ENCODE measurements at places on chromosomes 13 and 19.

DNA sequence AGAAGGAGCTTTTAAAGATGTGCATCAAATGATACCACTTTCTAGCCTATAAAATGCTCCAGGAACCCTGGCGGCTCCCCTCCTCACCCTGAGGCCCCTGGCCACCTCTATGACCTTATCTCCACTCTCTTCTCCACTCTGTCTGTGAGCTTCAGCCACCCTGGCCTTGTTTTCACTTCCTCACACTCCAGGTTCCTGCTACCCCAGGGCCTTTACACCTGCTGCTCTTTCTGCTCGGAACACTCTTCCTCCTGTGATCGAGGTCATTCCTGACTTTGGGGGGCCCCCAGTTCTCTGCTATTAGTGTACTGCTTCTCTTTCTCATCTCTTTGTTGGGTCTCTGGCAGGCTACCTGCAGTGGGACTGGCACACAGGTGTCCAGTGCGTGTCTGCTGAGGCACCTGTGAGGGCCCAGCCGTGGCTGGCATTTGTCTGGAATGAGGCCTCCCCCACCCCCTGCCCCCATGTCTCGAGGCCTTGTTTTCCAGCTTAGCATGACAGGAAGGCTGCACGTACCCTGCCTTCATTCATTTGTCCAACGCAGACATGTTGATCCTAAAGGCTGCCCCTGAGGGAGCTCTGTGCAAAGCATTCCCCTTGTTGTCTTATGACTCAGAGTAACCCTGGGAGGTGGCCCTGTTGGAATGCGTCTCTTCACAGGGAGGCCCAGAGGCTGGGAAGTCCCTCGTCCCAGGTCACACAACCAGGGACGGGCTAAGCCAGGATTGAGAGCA, 2.3 kb downstream of the DDA1 start:
- no peak for DNase-seq

- no peak for DNase-seq
These were observed 1.3 kb downstream of the ZFP14 start for GRCh38 chr19:36377541-36378178.

DNA sequence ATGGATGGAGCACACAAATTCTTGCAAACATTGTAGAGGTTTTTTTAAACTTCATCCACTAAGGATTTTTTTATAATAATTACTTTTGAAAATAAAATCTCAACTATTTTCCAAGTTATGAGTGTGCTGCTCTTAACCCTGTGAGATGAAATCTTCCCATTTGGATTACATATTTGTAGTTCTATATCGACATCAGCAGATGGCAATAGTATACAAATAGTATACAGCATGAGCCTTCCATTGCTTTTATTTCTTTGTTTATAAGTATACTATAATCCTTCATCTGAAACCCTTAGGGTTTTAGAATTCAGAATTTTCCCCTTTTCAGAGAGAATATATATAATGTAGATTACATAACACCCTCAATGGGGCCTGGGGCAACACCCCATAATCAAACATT, 70.5 kb downstream of the GJA3 start:
- DNase-seq, result no peak

GRCh38 chr19:49579193-49579592, 1.2 kb downstream of the NOSIP start:
- DNase-seq, result no peak

- peak; percentile 29 for DNase-seq
These were observed 13.8 kb upstream of the ASF1B start for GRCh38 chr19:14150041-14150769.

DNA sequence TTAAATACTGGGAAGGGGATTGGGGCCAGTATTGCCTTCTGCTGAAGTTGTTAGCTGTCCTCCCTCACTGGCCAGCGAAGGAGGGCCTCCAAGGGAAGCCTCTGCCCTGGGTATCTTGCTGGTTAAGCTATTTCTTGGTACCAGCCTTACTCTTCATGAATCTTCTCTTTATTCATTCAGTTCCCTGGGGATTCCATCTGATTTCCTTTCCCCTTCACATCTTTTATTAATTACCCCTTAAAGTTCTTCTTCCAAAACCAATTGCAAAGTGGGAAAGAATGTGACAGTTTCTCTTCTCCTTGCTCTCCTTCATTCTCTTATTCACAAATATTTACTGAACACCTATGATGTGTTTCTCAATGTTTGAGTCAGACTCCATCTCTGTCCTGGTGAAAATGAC, 36.7 kb upstream of the STK24 start:
- DNase-seq, result no peak

- no peak for DNase-seq
These were observed 874.9 kb upstream of the PCDH20 start for GRCh38 chr13:62290542-62290941.

DNA sequence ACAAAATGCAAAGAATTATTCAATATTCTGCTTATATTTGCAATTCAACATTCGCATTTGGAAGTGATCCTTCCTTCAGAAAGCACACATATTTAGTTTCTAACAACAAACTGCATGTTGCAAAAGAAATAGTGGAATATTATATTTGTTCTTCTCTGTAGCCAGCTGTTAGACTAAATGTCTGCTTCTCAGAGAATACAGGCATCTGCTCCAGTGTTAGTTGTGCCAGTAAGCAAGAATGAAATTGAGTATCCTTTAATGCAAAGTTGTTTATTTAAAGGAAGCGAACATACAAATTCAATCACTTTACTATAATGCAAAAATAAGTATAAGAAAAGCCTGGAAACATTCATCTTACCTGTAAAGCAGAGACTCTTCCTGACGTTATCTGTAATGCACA, 663 bp downstream of the SLITRK6 start:
- no peak for DNase-seq

- DNase-seq, result peak; percentile 67
These were observed 7.1 kb upstream of the ERVV-2 start for GRCh38 chr19:53037101-53038097.

- no peak for DNase-seq
These were observed 257.4 kb downstream of the TDRD3 start for GRCh38 chr13:60654415-60654814.

DNA sequence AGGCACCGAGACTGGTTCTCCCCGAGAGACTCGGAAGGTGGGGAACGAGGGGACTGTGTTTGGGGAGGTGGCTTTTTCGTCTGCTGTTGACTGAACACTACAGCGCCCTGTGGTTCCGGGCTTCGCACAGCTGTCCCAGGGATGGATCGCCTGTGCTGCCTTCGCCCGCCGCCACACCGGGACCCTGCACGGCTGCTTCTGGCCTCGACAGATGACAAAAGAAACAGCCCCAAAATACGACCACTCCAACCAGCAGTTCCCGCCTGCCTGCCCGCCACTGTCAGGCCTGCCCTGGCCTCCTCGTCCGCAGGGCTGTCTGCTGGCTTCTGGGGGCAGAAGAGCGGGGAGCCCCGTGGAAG, 13.3 kb upstream of the GNA15 start:
- no peak for DNase-seq

- DNase-seq, result no peak
These were observed 21.4 kb downstream of the DNAJC15 start for GRCh38 chr13:43044720-43045301.

GRCh38 chr13:36072152-36072935, 58.8 kb downstream of the DCLK1 start:
- DNase-seq, result no peak

DNA sequence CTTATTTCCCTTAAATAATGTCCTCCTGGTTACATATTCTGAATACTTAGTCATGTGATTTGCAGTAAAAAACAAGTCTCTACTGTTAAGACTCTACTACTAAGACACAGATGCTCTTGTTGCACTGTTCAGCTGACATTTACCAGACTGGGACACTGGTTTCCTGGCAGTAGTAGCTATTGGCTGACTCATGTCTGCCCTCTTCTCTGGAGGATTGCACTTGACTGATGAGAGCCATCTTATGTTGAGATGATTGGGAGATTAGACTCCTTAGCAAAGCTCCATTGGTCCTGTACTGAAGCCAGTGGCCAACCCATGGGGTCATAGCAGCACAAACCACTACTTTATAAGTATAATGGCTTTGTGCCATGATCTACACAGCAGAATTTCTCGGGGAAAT, 1672.6 kb upstream of the PCDH20 start:
- DNase-seq, result no peak

DNA sequence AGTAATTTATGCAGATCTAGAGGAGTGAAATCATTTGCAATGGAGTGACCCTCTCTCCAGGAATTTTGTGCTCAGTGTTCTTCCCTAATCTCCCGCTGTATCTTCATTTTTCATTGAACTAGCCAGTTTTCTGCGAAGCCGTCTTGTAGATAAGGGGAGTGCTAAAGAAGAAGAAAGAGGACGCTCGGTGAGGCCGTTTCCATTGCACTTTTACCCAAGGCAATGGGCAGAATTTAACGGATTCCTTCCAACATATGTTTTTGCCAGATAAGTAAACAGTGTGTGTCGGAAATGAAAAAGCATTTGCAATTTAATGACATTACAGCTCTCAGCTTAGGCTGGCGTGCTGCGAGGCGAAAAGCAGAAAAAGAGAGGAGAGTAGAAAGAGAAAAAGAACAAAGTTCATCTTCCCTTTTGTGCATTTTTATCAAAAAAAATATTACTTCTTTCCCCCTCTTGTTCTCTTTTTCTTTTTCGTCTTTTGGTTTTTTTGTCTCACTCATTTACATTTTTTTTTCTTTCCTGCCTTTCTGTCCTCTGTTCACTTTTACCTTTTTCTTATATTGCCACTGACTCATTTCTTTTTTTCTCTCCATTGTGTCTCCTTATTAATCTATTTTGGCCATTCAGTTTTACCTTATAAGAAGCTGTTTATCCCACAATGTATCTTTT, 49.9 kb downstream of the SOX21 start:
- DNase-seq, result no peak

DNA sequence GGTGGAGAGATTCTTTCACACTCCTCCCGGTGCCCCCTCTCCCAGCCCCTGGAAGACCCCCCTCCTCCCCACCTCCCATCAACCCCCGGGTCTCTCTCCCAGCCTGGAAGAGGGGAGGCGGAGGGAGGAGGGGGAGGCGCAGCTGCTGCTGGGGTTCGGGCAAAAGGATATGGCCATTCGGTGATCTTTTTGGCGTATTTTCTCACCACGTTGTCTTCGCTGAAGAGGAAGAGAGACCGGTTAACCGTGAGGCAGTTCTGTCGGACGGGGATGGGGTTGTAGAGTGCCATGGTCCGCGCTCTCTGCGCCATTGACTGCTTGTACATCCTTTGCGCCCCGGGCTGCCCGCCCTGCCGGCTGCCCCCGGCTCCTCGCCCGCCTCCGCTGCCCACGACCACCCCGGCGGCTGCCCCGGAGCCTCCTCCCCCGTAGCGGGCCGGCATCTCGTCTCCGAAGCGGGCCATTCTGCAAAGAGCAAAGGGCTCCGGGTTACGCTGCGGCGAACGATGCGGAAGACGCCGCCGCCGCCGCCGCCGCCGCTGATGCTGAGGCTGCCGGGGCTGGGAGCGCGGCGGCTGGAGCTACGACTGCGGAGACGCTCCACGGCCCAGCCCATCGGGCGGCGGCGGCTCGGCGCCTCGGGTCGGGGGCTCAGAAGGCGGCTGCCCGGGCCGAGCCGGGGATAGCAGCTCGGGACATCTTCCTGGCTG, 363 bp downstream of the CACNA1A start:
- DNase-seq, result no peak

GRCh38 chr13:51330791-51331190, 8.7 kb upstream of the SERPINE3 start:
- no peak for DNase-seq

DNA sequence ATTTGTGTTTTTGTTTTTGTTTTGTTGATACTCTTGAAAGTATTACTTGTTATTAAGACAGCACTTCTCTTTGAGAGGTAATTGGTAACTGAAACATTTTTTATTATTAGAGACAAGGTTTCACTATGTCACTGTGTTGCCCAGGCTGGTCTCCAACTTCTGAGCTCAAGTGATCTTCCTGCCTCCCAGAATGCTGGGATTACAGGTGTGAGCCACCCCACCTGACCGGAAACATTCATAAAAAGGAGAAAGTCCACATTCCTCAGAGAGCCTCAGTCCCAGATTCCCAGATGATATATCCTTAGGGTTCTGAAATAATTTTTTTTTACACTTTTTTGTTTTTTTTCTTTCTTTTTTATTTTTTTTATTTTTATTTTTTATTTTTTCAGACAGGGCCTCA, 2.7 kb downstream of the CARM1 start:
- DNase-seq, result no peak

DNA sequence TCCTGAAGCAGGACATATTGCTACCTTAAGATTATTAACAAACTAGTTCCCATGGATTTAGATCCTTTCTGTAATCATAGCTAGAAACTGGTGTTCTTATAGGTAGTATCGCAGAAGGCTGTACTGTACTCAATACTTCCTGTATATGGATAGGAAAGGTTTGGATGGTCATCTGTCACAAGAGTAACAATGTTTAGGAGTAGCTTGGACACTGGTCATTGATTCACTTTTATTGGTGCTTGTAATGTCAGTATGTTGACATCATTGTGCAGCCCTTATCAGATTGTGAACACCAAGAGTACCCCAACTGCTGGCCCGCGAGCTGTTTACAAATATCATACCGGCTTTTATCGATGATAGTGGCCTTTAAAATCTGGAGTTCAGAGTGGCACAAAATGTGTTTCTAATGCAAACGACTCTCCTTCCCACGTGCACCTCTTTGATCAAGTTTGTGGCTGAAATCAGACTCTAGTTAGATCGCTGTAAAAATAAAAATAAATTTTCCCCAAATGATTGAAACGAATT, 605 bp upstream of the CDK8 start:
- no peak for DNase-seq

- no peak for DNase-seq
These were observed 37.2 kb downstream of the TGDS start for GRCh38 chr13:94558716-94559115.

- no peak for DNase-seq
These were observed at the start of gene SLITRK1 for GRCh38 chr13:83881917-83882605. Gene SLITRK1 (minus strand): TSS chr13:83882474. CDS start chr13:83881507, 967 bp downstream.

DNA sequence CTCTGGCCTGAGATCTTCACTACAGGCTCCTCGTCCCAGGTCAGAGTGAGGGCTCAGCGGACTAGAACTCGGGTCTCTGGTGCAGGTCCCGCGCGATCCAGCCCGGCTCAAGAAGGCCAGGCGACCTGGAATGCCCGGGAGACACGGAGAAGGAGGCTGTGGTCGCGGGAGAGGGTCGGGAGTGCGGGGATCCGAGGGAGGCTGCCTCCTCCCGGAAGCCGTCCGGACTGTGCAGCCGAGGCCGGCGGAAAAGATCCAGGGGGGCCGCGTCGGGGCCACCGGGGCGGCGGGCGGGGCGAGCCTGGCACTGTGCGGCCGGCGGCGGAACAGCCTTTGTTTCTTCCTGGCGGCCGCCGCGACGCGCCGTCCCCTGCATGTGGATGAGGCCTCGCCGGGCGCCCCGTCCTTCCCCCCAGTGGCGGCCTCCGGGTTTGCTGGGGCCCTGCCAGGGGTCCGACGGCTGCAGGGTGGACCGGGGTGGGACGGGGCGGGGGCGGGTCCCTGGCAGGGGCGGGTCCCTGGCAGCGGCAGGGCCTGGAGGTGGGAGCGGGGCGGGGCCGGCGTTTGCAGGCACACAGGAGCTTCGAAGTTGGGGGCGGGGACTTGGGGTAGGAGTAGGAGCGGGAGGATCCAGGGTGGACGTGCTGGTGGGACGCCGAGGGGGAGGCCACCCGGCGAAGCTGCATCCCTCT, 1.0 kb upstream of the SLC7A10 start:
- DNase-seq, result peak; percentile 13

Measured in lung microvascular endothelial cell (primary cell).